Fibroblast of lung (primary cell): ENCODE measurements at places on chromosomes 11 and 22.
A peak's percentile ranks its signal among the peaks of the same experiment; 100 is the strongest.

GRCh38 chr11:37905707-37906417, 1307.8 kb upstream of the RAG2 start:
- no peak for DNase-seq

- DNase-seq = peak; percentile 88
Measured at GRCh38 chr11:34243600-34244464, 114.0 kb downstream of the ABTB2 start.

DNA sequence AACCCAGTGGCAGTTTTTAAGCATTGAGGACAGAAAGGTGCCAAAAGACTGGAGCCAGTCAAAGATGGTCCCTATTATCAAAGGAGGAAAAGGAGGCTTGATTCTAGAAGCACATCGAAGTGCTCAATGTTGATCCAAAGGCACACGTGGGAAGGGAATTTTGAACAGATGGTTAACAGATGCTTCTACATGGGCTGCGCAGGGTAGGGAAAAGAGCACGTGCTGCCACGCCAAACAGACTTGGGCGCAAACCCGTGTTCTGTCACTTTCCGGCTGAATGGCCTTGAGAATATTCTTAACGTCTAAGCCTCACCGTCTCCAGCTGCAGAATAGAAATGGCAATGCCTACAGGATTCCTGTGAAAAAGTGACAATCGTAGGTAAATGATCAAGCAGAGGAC, 217.9 kb upstream of the MTNR1B start:
- DNase-seq = no peak

- DNase-seq = no peak
Measured at GRCh38 chr22:23626286-23626975, 5.7 kb downstream of the DRICH1 start.

- DNase-seq = no peak
Measured at GRCh38 chr11:126328938-126329643, 25.2 kb downstream of the DCPS start.

DNA sequence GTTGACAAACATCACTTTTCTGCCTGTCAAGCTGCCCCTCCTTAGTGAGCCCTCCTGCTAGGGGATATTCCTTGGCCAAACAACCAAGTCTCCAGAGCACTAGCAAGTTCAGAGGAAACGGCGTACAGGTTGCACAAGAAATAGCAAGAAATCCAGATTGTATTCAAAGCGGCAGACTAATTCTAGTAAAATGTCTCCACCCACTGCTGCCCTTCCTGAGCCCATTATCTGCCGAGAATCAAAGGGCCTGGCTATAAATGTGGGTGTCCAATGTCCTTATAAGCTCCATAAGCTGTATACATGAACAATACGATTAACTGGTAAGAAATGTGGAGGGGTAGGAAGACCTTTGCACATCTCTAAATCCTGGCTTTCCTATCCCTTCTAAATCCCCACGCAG, 44.0 kb upstream of the AKIP1 start:
- no peak for DNase-seq

DNA sequence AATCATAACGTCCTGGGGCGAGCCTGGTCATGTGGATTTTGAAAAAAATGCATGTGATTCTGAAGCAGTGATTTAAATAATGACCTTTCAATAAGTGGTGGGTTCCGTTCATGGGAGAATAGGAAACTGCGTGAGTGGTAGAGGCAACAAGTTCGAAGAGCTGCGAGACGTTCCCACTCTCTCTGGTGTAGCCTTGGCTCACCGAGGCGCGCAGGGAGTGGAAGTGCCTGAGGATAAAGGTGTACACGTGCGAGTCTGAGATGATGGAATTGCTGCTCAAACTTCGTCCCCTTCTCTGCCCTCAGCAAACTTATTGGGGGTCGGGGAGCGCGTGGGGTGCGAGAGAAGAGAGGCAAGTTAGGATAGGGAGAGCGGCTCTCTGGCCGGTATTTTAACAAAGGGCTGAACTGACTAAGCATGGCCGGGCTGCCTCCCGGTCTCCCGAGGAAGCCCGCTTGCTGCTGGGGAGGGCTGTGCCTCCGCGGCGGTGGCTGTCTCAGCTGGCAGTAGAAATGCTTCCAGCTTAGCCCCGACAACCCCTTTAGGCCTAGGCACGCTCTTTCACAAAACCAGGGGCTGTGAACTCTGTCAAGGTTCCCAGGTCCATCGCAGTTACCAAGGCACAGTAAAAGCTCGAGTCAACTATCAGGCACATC, 875 bp upstream of the STT3A start:
- DNase-seq = peak; percentile 39
